ENCODE measurements at places on chromosomes 7 and 10. TPM values are rescaled to one million over a fixed set of nuclear protein-coding genes. Genes with fewer than 3 reads are reported as not detected.
A peak's percentile ranks its signal among the peaks of the same experiment; 100 is the strongest.

The CCM2 gene
- 57.4 TPM for total RNA-seq

The FOXI2 gene
- not detected for total RNA-seq

The CAMK2G gene
- 28.1 TPM for total RNA-seq

The SH2D4B gene
- not detected for total RNA-seq

DNA sequence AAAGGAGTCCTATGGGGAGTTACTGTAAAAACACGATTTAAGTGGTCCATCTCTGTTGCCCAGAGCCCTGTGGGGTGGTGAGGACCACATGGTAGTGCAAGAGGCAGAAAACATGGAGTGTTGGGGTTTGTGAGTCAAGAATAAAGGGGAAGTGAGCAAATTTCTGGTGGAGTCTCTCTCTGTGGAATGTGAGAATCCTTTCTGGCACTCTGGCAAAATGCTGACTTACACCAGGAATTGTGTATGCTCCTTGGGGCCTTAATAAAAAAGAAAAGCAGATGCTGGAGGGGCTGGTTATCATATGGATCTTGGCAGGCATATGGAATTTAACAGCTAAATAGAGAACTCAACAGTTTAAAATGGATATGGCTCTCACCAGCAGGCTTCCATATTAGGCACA is 486.0 kb downstream of the TNS3 start:
- no peak for DNase-seq

DNA sequence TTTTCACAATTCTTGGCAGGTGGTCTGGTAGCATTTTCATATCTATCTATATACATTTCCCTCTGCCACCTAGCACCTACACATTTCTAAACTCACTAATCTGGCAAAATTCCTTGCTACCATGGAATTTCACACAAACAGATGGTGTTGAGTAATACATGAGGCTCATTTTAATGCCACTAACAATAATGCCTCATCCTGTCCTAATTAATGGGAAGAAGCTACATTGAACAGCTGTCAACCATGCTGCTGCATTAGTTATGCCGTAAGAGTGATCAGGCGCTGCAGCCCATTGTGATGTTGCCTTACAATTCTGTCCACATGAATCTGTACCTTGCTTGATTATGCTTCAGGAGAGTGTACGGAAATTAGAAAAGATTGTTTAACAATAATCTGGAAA is 23.2 kb downstream of the COL1A2 start:
- DNase-seq = no peak

- DNase-seq = no peak
These were observed 19.8 kb downstream of the GPR141 start for GRCh38 chr7:37703361-37703760.

GRCh38 chr7:79091011-79091410 is 362.5 kb downstream of the MAGI2 start:
- no peak for DNase-seq

GRCh38 chr7:45220846-45221618 is 63.4 kb downstream of the RAMP3 start:
- DNase-seq = no peak

DNA sequence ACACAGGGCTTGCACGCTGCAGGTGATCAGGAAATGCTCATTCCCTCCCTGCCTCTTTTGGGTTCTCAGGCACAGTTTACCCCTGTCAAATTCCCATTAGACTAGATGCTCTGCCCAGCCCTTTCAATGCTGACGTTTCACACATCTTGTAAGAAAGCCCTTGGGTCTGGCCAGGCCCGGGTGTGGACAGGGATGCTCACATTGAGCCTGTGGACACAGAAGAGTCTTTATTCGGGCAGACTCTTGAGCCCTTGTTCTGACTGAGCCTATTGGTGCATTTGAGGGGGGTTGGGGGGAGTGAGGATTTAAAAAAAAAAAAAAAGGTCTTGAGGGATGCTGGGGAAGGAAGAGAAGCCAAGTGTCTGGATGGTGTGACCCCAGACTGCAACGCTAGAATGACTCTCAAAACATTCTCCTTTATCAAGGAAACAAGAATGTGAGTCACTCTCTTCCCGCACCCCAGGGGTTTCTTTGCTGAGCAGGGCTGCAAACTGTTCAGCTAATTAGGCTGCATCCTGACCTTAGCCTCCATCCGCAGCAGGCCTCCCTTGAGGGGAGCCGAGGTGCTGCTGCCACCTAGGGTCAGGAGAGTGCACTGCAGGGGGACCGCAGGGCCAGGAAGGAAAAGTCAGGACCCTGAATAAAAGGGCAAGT is 53.6 kb upstream of the TMEM72 start:
- peak; percentile 40 for DNase-seq
